ENCODE measurements at places on chromosomes 7 and 10.
A peak's percentile ranks its signal among the peaks of the same experiment; 100 is the strongest.

DNA sequence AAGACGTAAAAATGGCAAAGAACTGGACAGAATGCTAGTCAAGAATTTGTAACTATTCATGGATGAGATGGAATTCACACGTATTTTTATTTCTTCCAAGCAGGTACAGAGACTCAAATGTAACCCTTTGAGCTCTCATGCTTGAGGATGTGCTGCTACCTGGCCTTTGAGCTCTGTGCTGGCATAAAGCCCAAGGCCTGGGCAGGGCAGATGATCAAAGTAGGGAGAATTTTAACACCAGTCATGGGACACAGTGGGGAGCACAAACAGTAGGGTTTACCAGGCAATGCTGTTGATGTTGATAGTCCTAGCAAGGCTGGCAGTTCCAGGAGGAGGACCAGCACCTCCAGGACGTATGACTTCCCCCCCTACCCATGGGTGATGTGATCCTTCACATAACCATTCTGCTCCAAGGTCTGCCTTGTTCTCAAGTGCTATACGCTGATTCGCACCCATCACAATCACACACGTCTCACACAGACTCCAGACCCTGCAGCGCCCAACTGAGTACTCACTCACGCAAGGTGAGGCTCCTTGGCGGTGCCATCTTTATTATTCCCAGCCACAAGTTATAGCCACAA lies 48.6 kb upstream of the DLG5 start:
- DNase-seq, result no peak

DNA sequence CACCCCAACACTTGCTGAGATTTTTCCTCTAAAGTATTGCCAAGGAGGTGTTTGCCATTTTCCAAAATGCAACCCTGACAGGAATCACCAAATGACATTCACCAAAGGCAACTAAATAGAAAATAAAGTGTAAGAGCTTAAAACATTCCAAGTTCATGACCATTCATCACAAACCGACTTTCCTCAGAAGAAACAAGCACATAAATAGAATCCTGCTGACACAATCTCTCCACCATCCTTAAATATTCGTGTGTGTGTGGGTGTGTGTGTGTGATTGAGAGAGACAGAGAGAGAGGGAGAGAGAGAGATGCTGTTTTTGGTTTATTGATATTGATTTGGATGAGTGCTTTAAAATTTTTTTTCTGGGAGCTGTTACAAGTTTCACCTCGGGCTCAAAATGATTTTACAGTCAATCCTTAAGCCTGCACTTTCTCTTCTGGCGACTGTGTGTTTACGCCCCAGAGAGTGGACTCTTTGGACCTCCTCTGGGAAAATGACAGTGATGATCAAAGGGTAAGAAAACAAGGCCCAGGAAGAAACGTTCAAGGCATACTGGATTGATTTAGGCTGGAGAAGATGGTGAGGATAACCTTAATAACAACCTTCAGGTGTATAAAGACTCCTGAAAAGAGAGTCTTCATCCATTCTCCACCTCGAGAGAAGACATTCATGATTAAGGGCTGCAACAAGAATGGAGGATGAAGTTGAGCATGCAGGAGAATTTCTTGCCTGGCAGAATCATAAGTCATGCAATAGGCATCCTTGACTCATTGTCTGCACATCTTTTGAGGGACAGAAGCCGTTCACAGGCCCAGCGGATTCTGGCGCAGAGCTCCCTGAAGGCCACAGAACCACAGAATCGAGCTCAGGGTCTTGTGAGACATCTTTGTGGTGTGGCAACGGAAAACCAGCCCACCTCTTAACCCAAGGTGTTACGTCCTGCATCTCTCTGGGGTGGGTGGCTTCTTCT lies 104.4 kb upstream of the FGFR2 start:
- no peak for DNase-seq

- DNase-seq, result peak; percentile 47
Observed at GRCh38 chr7:24722386-24723177, 34.7 kb downstream of the GSDME start.

GRCh38 chr7:65307651-65308299 lies 65.9 kb upstream of the ZNF92 start:
- DNase-seq, result peak; percentile 62

GRCh38 chr7:151551820-151552219 lies 32.1 kb upstream of the RHEB start:
- no peak for DNase-seq

DNA sequence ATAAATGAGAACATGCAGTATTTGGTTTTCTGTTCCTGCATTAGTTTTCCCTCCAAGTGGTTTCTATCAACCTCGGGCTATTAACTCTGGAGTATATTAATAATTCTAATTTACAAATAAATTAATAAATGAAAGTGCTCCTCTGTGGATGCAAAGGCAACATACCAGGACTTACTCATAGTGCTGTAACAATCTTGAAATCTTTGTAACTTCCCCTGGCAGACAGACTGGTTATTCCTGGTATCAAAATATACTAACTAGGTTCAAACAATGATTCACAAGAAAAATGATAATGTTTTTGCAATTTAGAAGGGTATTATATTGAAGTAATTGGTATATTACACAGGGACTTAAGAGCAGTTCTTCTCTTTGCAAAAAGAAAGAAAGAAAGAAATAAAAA lies 177.2 kb downstream of the FANK1 start:
- no peak for DNase-seq

DNA sequence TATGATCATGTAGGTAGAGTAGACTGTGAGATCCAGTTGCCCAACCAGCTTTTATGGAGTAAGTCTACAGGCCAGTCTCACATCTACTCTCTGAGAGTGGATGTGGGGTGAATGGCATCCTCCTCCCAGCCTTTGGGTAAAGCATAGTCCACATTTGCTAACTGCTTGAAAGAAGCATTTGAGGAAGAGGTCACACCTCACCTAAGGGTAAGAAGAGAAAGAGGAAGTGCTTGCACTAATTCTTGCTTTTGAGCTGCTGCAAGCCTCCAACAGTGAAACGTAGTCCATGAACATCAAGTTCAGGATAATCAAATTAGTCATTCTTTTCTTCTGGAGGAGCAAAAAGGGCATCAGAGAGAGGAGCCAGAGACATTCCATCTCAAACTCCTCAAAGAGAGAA lies 93.9 kb upstream of the AGR3 start:
- DNase-seq, result no peak

DNA sequence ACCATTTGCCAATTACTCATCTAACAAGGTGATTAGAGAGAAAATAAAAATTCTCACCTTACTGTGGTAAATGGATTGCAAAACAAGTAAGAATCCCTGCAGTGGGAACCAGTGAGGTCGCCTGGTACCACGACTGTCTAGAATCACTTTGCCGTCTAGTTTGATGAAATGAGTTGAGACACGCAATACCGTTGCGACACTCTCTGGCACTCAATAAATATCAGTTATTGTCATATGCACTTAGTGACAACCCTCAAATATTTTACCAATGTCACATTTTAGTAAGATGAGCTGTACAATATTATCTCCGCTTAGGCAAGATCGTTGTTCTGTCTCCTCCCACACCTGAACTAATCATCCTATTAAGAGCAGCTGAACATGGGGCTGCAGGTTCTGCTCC lies 114.4 kb upstream of the ADARB2 start:
- no peak for DNase-seq
